ENCODE measurements at places on chromosomes 2 and 18.

- peak; percentile 54 for DNase-seq
Observed at GRCh38 chr18:35409911-35410310, 32.8 kb upstream of the ZNF396 start.

DNA sequence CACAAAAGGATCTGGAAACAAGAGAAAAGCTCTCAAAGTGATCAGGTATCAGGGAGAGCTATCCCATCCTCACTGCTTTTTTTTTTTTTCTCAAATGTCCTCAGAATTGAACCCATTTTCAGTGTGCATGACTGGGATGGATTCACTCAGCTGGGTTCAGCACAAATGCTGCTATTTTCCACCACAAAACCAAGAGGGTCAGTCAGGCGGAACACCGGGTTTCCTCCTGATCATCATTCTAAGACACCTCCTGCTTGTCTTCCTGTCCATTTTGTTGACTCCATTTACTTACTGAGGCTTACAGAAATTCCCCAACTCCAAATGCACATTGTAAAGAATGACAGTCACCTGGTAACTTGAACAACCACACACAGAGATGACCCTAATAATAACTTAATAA, 39.9 kb downstream of the CYRIA start:
- no peak for DNase-seq

DNA sequence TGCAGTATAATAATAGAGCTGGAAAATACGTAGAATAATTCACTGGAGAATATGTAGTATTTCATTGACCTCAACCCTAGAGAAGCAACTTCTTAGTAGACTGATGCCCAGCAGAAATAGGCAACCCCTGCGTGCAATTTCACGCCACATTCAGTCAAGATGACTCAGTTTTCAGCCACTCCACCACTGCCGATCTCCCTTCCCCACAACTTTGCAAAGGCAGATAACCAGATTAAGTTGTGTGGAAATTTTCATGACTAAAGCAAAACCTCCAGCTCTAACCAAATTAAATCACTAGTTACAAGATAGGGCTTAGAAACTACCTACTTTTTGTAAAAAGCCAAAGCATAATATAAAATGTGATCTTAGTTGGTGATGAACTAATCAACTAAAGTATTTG, 63.3 kb upstream of the STK17B start:
- peak; percentile 51 for DNase-seq

GRCh38 chr2:85666435-85667316, 1.3 kb downstream of the SFTPB start:
- DNase-seq: peak; percentile 58

GRCh38 chr2:109255654-109256053, 126.6 kb downstream of the SH3RF3 start:
- DNase-seq: peak; percentile 76

DNA sequence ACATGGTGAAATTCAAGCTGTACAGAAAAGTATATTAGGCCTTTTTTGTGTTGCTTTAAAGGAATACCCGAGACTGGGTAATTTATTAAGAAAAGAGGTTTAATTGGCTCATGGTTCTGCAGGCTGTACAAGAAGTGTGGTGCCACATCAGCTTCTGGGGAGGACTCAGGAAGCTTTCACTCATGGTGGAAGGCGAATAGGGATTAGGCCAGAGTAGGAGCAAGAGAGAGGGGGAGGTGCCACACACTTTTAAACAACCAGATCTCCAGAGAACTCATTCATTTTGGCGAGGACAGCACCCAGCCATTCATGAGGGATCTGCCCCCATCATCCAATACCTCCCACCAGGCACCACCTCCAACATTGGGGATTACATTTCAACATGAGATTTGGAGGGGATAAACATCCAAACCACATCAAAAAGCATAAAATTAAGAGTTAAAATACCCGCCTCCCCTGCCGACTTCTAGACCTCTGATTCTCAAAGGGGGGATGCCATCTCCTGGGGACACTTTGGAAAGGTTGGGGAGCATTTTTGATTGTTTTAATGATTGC, 15.1 kb upstream of the LIPG start:
- no peak for DNase-seq

DNA sequence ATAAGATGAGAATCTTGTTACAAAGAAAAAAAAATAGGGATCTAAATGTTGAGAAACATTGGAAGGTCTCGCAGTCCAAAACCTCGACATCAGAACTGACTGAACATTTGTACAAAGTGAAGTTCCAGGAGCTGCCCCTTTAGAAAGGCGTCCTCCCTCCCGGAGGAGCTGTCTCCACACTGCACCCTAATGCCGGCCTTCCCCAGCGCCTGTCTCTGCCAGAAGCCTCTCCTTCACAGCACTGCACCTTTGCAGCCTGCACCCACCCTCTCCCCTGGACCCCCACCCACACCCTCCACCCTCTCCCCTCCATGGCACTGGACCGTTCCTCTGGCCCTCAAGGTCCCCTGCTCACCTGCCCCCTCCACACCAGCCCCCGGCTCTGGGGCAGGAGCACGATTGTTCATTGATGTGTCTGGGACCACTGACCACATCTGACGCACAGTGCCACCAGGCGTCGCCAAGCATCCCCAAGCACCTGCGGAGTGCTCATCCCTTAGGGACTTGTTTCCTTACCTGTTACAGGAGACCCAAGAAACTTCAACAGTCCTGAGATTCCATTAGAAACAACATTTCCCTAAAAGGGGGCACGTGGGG, 90.3 kb upstream of the SNTG2 start:
- DNase-seq: no peak

- DNase-seq: no peak
Observed at GRCh38 chr2:177520324-177520723, 127.8 kb downstream of the AGPS start.

DNA sequence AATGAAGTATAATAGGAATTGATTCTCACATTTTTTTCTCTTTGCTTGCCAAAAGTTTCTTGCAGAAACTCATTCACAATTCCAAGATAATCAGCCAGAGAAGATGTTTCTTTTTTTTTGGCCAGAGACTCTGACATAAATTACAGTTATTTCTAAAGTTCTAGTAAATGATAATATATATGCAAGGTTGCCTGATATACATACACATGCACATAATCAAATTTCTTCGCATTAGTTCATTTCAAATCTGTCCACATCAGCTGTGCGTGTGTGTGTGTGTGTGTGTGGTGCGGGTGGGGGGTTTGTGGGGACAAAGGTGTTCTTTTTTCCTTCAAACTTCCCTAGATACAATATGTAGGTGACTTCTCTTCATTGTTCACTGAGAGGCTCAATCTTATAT, 33.2 kb downstream of the OSGEPL1 start:
- DNase-seq: no peak

- DNase-seq: no peak
Observed at GRCh38 chr2:189386741-189387140, 54.5 kb upstream of the WDR75 start.

- no peak for DNase-seq
Observed at GRCh38 chr2:45256173-45256866, 247.1 kb upstream of the SIX2 start.

Measured in suppressor macrophage treated with lipopolysaccharide for 1 hour (primary cell).